Stimulated activated CD4-positive, alpha-beta T cell treated with anti-CD3 and anti-CD28 coated beads, Interleukin-1b, Interleukin-23, amount 100 ng/mL, for 1 hour (primary cell): ENCODE measurements at places on chromosomes 11 and 22.
A peak's percentile ranks its signal among the peaks of the same experiment; 100 is the strongest.

- DNase-seq: no peak
These were observed at the start of gene OR5J2 for GRCh38 chr11:56176318-56176717. Gene OR5J2 (plus strand): TSS chr11:56176618. CDS start chr11:56176618, 0 bp downstream.

DNA sequence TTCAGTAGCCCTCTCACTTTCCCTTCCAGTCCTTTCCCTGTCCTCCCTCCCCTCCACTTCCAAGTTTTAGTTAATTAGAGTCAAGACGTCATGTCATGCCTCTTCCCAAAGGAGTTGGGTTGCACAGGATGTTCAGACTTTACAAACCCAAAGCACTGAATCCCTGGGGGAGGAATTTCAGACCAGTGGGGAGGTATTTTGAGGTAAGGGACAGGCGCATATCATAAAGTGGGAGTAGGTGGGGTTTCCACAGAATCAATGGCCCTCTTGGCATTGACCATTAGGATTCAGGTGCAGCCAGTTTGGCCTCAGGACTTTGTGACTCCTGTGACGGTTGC, 733 bp upstream of the ACP2 start:
- no peak for DNase-seq

- no peak for DNase-seq
These were observed 49.0 kb upstream of the CYP2D6 start for GRCh38 chr22:42179616-42180015.

DNA sequence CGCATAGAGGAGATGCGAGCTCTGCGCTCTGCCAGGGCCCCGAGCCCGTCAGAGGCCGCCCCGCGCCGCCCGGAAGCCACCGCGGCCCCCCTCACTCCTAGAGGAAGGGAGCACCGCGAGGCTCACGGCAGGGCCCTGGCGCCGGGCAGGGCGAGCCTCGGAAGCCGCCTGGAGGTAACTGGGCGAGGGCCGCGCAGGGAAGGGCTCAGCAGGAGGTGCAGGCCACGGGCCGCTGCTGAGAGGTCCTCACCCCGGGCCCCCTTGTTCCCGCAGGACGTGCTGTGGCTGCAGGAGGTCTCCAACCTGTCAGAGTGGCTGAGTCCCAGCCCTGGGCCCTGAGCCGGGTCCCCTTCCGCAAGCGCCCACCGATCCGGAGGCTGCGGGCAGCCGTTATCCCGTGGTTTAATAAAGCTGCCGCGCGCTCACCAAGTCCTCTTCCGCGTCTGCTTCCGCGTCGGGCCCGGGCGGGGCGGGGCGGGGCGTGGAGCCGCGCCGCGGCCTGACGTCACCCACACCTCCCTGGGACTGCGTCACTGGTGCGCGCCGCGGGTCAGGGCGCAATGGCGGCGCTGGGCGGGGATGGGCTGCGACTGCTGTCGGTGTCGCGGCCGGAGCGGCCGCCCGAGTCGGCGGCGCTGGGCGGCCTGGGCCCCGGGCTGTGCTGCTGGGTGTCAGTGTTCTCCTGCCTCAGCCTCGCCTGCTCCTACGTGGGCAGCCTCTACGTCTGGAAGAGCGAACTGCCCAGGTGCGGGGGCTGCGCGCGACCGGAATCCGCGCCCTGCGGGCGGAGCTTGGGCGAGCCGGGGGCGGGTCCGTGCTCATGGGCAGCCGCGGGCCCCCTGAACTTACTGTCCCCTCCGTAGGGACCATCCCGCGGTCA, at the start of gene RCE1:
Gene RCE1 (plus strand): TSS at position 546 of the 880 bp plus-strand sequence. CDS start 15 bp downstream, at position 561.
- peak; percentile 76 for DNase-seq

DNA sequence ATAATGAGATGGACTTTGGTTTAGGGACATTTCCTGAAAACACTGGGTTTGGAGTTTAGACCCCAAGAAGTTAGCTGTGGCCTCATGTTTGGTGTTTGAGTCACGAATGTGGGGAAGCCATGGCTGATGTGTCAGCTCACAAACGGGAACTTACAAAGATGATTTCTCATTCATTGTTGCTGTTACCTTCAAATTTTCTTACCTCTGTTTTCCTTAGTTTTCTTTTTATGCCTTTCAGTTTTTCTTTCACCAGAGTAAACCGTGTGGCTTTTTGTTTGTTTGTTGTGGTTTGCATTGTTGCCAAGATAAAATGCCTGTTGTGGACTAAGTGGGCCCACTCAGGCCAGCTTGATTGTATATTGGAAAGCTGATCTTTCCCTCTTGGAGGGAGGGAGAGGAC, 89.1 kb downstream of the SWAP70 start:
- DNase-seq: no peak

GRCh38 chr22:38464992-38465672, 2.8 kb upstream of the KDELR3 start:
- DNase-seq: no peak

DNA sequence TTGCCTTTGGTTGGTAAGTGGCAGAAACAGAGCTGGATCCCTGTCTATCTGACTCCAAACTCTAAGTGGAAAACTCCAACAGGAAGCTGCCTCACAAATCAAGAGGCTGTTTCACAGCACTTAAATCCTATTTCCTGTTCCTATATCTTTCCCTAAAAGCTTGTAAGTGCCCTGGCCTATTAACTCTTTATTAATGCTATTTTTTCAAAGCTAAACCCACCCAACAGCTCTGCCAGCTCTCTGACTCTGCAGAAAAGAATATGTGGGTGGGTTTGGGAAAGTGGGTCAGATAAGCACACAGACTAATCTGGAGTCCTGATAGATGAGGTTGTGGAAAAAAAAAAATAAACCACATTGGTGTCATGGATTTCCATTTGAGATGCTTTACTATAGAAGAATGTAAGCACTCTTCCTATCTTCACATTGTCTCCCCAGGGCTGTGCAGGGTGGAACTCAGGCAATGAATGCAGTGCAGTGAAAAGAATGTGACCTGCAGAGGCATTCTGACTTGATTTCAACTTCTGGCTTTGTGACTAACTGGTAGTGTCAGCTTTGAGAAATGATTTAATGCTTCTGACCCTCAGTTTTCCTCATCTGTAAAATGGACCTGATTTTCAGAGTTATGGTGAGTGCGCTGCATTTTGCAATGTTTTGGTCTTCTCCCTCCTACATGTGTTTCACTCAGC, 125.6 kb downstream of the AASDHPPT start:
- DNase-seq: no peak

DNA sequence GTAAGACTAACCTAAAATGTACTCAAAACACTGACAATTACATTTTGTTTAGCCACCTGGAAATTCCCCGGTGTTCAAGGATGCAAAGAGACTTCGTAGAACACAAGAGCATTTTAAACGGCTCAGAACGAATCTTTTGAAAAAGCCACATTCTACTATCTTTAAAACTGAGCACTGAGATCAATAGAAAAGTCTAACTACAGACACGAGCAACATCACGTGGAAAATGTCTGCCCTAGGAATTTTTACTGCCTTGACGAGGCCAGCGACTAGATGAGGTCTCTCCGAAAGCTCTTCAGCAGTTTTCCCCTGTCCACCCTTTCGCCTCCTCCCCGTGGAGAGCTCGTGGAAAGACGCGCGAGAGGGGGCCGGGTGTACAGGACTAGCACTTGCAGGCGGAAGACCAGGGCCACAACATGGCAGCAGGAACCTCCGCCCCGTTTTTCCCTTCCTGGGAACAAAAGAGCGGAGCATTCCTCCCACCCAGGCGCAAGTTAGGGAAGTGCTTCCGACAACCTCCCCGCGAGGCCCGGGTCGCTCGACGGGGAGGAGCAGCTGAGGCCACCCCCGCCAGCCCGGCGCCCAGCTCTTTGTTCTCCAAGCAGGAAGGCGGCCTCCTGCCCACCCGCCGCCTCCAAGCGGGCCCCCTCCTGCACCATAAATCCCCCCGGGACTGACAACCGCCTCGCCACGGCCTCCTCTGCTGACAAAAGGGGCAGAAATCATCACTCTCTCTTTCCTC, 1.1 kb downstream of the EIF4G2 start:
- DNase-seq: no peak

DNA sequence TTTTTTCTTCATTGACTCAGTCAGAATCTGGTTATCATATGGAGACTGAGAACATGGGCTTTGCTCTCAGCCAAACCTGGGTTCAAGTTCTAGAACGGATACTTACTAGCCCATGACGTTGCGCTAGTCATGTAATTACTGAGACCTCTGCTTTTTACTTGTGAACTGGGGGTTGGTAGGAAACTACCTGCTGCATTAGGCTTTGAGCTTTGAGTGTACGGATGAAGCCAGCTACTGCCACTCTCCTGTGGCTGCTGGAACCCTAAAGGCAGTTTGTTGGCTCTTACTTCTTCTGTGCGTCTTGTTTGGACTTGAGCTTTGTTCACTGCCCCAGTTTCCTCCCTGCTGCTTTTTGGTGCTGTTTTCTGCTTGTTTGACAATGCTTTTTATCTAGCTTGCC, 18.1 kb downstream of the PPP6R2 start:
- no peak for DNase-seq

DNA sequence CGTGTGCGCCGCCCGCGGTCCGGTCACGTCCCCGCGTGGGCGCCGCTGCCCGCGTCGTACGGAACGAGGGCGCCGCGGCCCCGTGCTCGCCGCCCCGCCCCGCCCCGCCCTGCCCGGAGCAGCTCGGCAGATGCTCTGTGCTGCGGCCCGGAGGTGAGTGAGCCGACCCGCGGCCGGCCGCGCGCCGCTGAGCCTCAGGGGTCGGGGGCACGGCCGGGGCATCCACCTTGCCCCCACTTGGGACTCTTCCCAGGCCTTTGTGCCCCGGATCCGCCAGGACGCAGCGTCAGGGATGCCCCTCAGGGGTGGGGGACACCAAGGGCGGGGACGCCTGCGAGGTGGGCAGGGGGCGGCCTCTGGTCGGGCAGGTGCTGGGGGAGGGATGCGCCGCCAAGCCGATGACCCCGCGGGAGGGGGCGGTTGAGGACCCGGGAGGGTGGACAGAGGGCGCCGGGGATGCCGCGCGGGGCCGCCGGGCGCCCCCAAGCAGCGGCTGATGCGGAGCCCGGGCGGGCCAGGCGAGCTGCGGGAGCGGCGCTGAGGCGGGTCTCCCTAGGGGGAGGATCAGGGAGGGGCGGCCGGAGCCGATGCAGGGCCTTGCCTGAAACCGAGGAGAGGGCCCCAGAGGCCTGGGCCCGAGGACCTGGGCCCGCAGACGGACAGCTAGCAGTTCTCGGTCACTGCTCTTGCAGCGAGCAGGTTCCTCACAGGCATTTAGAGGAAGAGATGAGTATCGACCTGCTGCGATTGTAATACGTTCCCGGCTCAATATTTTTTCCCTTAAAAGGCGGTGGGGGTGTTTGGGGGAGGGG, at the start of gene GNAZ:
Gene GNAZ (plus strand): TSS at position 102 of the 812 bp plus-strand sequence. CDS start 25,177 bp downstream, outside the sequence.
- no peak for DNase-seq

DNA sequence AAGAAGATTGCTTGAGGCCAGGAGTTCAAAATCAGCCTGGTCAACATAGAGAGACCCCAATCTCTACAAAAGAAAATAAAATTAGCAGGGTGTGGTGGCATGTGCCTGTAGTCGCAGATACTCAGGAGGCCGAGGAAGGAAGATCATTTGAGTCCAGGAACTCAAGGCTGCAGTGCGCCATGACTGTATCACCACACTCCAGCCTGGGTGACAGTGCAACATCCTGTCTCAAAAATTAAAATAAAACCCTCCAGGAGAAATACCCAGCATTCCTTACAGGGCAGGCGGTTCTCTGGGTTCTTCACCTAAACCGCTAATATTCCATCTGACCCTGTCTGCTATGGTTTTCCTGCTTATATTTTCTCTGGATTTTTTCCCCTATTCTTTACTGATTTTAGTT, 13.5 kb downstream of the TCF20 start:
- no peak for DNase-seq
